ENCODE measurements at places on chromosomes 13 and 19.

GRCh38 chr13:48790966-48791365, 137.2 kb downstream of the CYSLTR2 start:
- DNase-seq = no peak

GRCh38 chr13:72523593-72523992, 203.8 kb downstream of the MZT1 start:
- DNase-seq = no peak

DNA sequence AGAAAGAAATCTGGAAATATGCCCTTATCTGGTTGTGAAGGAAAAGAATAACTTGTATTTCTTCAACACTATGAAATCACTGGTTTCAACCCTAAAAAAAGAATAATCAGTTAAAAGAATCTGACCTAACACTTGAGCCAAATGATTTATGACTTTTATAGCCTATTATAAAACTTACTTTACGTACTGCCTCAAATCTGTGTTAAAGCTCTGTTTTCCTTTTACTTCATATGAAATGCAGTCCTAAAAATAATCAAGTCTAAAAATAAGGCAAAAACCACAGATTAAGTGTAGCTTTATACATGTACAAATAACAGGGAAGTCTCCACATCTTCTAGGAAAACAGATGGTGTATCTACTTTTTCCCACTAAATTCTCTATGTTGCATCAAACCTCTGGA, 101.3 kb downstream of the VWA8 start:
- no peak for DNase-seq

DNA sequence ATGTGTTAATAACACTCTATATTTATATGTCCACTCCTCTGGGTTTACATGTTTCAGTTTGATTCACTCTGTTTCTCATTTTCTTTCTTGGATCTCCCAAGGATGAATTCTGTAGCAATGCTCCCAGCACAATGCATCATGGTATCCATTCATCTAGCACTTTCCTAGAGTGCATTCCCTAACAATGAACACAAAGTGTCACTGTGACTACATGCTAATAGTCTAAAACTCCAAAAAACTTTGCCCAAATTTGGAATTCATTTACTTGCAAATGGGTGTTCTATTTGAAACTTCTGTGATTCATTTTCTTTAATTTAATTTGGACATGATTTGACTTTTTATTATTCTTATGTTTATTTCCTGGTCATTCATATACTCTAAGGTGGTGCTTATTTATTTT, 286.3 kb downstream of the POU4F1 start:
- DNase-seq = no peak

DNA sequence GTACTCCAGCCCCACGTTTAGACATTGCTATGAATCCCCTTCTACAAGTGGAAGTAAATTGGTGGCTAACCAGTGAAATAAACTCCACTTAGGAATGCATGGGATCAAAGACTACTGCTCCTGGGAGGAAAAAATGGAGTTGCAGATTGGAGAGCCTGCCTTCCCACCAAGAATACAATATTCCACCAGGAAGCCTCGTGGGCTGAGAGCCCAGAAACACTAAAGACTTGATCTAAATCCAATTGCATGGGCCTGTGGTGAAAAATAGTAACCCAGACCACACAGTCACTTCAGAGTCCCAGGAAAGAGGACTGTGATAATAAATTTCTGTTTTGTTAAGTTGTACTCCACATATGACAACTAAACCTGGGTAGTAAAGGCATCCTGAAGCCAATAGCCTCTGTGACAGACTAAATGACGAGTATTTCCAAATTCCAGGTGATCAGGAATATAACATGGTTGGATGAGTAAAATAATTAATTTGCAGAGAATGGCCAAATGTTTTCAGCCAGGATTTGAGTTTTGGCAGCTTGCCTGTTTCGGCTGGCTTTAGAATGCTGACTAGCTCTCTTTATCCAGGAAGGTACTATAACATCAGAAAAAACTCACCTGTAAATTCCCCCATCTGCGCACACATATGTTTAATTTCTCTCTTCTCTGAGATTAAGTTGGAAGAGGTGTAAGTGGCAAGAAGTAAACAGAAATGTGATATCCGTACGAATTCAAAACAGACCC, 480.3 kb downstream of the LIG4 start:
- DNase-seq = no peak

Measured in cortex of kidney (tissue), 1 donor.